ENCODE measurements at places on chromosomes 11 and 22. TPM values are rescaled to one million over a fixed set of nuclear protein-coding genes. Genes with fewer than 3 reads are reported as not detected.

The FOLR2 gene
- total RNA-seq = not detected

The IGF2 gene
- total RNA-seq = not detected

The CD6 gene
- not detected for total RNA-seq

The FAM181B gene
- not detected for total RNA-seq

The OR51B5 gene
- not detected for total RNA-seq

The SUSD2 gene
- not detected for total RNA-seq

All from G401 (cell line).